ENCODE measurements at places on chromosomes 16 and 17.

DNA sequence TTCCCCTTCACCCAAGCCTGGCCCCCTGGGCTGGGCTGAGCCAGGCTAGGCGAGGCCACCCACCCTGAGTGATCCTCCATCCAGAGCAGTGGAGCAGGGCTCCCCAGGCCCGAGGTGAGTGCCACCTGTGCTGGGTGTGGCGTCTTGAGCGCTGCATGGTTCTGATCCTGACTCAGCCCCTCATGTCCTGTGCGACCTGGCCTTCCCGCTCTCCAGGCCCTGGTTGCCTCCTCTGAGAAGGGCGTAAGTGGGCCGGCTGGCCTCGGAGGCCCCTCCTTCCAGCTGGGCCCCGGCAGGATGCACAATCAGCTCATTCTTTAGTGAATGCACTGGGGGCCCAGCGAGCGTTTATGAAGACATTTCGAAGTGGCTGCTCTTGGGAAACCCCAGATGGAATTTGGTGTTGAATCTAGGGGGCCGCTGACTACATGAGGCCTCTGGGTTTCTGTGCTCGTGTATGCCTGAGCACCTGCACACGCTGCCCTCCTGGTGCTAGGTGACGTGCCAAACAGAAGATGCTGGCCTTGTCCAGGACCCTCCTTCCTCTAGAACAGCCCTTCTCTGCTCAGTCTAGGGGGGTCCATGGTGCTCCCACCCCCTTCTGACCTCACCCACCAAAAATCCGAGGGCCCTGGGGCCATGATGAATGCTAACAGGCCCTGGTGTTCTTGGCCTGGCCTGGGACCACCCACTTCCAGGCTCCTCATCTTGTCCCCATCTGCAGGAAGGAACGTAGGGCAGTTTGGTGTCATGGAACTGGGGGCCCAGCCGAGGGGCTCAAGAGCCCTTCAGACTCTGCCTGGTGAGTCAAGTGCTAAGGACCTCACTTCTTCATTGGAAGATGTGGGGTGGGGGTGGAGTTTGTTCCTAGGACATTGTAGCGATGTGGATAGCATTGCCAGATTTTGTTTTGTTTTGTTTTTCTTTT is 3.6 kb upstream of the TMEM92 start:
- no peak for DNase-seq

DNA sequence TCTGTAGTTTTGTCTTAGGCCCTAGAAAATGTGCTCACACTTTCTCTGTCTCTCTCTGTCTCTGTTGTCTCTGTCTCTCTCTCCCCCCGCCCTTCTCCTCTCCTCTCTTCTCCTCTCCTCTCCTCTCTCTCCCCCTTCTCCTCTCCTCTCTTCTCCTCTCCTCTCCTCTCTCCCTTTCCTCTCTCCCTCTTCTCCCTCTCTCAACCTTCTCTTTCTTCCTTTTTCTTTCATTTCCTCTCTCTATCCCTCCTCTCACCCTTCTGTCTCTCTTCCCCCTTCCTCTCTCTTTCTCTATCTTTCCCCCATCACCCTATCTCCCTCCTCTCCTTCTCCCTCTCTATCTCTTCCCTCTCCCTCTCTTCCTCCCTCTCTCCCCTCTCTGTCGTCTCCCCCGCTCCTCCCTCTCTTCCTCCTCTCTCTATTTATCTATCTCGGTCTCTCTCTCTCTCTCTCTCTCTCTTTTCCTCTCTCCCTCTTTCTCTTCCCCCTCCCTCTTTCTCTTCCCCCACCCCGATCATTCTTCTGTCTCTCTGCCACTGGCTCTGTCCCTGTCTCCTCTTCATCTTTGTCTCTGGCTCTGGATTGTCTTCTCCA is 107.2 kb upstream of the C16orf82 start:
- no peak for DNase-seq

DNA sequence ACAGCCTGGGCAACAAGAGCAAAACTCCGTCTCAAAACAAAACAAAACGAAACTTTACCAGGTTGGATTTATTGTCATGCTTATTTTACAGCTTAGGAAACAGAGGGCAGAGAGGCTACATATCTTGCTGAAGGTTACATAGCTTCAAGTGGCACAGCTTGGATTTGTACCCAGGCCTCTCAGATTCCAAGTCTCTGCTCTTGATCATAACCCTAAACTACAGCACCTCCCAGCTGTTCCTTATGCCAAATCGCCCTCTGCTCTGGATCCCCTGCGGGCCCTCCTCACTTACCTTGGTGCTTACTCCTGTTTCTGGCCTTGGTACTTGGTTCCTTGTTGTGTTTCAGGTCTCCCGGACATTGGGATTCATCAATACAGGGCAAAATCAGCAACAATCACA is 11.7 kb upstream of the CUEDC1 start:
- no peak for DNase-seq

DNA sequence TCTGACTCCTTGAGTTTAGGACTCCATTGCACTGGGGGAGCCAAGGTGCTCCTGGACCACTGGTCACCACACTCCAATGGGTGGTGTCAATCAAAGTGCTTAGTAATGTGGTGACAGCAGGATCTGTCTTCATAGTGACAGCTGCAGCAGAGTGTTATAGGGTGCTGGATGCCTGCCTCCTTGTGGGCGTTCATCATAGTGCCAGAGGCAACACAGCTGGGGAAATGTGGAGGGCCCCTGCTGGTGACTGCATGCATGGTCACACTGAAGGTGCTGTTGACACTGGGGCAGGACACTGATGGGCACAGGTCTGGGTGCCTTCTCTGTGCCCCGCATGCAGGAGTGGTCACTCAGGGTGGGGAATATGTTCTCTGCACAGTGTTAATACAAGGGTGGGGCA is 177.5 kb upstream of the CDH8 start:
- DNase-seq, result no peak

DNA sequence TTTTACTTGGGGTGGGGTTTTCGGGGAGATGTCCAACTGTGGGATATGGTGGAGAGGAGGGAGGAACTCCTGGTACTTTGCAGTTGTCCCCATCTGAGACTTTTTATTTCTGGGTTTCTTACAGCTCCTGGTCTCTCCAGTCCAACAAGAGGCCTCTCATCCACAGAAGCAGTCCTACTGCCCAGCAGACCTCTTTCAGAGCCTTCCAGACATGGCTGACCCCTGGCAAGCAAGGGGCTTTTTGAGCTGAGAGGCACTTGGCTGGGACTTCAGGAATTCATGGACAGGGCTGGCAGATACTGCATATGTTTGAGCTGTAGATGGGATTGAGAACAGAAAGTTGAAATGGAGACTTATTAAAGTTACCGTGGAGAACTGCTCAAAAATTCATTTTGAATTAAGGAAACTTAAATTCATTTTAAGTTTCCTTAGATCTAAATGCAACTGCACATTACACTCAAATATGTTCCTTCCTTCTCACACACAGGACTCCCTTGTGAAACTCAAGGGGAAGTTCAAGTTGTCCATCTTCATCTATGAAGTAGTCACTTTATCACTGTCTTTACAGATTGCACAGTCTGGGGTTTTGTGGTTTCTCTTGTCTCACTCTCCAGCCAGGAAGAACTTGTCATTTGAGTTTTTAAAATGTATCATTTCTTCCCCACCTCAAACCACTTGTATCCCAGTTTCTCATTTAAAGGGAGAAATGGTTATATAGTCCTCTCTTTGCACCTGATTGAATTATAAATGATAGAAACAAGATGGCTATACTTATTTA is 1.1 kb downstream of the LASP1NB start:
- no peak for DNase-seq

DNA sequence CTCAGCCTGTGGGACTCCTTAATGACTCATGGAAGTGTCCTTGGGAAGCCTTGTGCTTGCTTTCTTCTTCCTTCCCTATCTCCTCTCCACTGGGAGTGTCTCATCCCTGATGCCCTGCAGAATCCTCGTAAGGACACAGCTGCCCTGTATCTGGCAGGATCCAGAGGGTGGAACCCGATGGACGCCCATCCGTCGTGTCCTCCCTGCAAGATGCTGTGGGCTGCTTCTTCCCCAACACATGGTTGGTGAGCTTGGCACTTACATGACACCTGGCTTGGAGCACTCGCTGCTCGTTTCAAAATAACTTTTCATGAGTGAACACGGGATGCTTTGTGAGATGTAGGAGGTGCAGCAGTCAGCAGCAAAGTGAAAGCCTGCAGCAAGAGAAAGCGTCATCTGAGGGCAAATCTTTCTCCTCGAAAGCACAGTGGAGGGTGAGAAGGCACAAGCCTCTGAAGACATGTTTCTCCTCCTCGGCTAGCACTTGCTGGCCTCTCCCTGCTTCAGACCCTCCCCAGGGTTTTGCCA is 3.3 kb downstream of the CCL15 start:
- DNase-seq, result no peak

DNA sequence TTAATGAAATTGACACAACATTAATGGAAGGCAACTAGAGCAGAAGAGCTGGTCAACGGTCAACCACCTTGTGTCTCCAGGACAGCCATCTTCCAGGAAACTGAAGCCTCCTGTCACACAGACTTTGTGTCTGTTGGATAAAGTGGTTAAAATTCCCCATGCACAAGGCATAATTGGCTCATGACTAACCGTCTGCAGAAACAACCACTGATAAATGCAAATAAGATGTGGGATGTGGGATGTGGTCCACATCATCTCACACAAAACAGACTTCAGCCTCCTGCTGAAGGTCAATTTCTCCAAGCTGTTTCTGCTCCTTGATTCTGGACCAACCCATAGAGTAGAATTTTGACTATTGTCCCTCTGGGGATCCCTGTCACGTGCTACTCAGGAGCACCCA is 26.9 kb upstream of the XYLT1 start:
- no peak for DNase-seq

DNA sequence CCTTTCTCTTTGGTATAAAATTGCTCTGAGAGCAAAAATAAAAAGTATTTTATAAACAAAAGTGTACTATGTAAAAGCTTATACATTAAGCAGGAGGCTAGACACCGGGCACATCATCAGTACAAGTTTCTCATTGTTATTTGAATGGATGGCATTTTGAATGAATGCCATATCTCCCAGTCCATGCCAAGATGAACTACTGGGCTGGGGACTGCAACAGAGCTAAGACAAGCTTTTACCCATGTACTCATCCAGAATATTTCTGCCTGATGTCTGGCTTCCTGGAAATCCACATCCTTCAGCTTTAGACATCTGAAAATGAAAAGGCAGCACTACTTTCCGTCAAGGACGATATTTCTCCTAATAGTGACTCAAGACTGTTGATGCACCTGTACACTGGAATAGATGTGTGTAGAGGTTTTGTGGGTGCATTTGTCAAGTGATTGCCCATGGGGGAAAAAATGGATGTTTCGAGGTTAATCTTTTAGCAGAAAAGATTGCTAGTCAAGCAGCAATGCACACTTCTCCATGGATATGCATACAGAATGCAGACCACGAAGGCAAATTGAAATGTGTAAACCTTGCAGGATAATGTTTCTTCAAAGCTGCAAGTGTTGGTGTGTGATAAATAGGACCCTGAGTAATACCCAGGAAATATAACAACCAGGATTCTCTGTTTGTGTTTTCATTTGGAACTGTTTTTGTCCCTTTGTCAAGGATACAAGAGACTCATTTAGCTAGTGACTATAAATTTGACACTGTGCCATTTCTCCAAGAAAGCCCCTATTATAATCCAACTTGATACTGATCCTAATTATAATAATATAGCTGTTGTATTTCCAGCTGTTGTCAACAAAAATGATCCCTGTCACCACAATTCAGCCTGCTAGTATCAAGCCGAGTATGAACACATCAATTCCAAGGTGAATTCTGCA is 173.8 kb downstream of the CDH8 start:
- no peak for DNase-seq

- no peak for DNase-seq
These were observed 2.5 kb upstream of the HP start for GRCh38 chr16:72051818-72052217.

DNA sequence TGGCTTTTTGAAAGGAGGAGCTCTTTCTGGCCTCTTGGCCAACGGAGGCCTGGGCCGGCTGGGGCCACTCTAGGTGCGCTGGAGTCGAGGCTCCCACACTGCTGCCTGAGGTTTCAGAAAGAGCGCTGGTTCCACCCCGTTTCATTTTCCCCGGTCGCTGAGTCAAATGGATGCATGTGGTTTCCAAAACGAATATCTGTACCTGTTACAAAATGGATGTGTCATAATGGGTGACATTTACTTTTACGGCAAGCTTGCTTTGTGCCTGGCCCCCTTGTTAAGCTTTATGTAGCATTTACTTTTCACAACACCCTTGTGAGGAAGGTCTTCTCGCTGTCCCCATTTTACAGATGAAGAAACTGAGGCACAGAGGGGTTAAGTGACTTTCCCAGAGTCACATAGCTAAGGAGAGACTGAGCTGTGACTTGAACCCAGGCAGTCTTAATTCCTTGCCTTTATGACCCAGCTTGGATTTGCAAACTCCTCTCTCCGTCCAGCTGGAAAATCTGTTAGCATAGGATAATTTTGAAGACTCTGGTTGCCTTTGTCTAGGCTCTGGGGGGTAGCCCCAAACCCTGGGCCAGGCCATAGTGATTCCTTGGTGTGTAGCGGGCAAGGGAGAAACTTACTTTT is 10.6 kb downstream of the KSR1 start:
- DNase-seq, result no peak

- no peak for DNase-seq
These were observed 9.4 kb upstream of the CNEP1R1 start for GRCh38 chr16:50015631-50016030.

DNA sequence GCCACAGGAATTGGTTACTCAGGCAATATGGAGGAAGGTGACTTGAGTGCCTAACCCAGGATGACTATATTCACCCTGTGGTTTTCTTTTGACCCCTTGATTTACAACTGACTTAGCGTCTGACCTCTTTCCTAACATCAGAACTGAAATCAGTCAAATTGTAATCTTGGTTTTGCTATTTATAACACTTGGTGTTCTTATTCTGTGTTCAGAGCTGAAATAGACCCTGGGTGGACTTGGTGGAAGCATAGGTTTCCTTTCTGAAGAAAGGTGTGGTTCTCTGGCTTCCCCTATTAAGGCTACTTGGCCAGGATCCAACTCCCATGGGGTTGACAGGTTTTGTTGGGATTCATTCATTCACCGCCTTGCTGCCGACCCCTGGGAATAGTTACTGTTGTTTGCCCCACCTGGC is 80.8 kb downstream of the CLEC16A start:
- DNase-seq, result no peak

GRCh38 chr16:87196231-87196630 is 121.0 kb downstream of the C16orf95 start:
- DNase-seq, result no peak

DNA sequence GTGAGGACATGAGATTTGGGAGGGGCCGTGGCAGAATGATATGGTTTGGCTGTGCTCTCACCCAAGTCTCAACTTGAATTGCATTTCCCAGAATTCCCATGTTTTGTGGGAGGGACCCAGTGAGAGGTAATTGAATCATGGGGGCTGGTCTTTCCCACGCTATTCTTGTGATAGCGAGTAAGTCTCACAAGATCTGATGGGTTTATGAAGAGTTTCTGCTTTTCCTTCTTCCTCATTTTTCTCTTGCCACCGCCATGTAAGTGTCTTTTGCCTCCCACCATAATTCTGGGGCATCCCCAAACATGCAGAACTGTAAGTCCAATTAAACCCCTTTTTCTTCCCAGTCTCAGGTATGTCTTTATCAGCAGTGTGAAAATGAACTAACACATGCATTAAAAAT is 40.6 kb downstream of the CCT6B start:
- no peak for DNase-seq
